Type B pancreatic cell (in vitro differentiated cells): ENCODE measurements at places on chromosomes 3 and 15. TPM values are rescaled to one million over a fixed set of nuclear protein-coding genes. Genes with fewer than 3 reads are reported as not detected.
A peak's percentile ranks its signal among the peaks of the same experiment; 100 is the strongest.

DNA sequence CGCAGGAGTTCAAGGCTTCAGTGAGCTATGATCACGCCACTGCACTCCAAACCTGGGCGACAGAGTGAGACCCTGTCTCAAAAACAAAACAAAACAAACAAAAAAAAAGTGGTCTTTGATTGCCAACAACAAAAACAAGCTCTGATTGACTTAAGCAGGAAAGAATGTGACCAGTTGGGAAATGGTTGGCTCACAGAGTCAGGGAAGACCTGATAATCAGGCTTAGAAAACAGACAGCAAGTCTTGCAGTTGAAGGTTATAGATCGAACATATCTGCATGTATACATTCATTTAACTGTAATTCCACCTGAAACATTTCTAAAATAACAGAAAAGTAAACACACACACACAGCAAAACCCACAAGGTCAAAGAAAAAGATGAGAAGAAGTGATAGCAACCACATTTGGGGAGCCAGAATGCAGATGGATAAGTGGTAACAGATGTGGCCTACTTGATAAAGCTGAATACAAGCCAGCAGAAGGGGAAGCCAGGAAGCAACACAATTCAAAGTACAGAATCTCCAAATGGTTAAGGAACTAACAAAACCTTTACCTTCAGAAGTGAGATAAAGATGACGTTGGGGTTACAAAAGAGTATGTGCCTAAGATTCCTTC, 699.9 kb upstream of the ZNF385D start:
- no peak for DNase-seq
- H3K27me3 ChIP-seq: peaks cover 3% of the 10 kb centered on the region
- H3K4me3 ChIP-seq: no peak overlapping the region
- H3K27ac ChIP-seq: no peak overlapping the region

GRCh38 chr3:121834157-121834670, 646 bp downstream of the IQCB1 start:
- peak overlapping the region; percentile 90 for H3K27ac ChIP-seq
- H3K36me3 ChIP-seq: peaks cover 19% of the 10 kb centered on the region
- H3K27me3 ChIP-seq: peaks cover 15% of the 10 kb centered on the region
- peaks cover 17% of the 10 kb centered on the region for H3K4me1 ChIP-seq

TMEM207 gene
- total RNA-seq: not detected in 2 replicates

- H3K27me3 ChIP-seq: peaks cover 29% of the 10 kb centered on the region
- H3K36me3 ChIP-seq: no peaks in the 10 kb centered on the region
- no peak overlapping the region for H3K27ac ChIP-seq
Observed at GRCh38 chr3:125957674-125958510, 11.1 kb upstream of the ROPN1B start.

DNA sequence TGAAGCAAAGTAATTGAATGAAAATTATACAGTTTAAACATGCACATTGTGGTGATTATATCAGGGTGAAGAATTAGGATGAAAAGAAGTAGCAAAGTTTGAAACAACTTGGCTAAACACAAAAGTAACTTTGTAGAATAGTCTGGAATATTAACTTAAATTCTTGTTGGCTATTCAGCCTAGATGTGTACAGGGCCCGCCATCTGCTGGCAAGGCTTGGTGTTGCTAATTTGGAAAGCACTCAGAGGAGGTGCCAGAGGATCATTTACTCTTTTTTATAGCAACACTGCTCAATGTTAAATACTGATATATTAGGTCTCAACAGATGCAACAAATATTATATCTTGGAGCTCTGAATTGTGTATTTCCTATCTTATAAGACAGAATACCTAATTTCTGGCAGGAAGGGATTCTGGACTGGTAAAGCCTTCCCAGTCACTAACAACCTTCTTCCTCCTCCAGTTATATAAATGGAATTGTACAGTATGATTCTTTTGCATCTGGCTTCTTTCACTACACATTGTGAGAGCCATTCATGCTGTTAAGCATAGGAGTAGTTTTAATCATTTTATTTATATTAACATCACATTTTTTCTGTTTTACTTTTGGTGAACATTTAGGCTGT, 36.1 kb downstream of the TTC23 start:
- DNase-seq: no peak
- no peak overlapping the region for H3K4me3 ChIP-seq
- peaks cover 3% of the 10 kb centered on the region for H3K4me1 ChIP-seq
- H3K27ac ChIP-seq: no peak overlapping the region
- H3K27me3 ChIP-seq: no peaks in the 10 kb centered on the region

DNA sequence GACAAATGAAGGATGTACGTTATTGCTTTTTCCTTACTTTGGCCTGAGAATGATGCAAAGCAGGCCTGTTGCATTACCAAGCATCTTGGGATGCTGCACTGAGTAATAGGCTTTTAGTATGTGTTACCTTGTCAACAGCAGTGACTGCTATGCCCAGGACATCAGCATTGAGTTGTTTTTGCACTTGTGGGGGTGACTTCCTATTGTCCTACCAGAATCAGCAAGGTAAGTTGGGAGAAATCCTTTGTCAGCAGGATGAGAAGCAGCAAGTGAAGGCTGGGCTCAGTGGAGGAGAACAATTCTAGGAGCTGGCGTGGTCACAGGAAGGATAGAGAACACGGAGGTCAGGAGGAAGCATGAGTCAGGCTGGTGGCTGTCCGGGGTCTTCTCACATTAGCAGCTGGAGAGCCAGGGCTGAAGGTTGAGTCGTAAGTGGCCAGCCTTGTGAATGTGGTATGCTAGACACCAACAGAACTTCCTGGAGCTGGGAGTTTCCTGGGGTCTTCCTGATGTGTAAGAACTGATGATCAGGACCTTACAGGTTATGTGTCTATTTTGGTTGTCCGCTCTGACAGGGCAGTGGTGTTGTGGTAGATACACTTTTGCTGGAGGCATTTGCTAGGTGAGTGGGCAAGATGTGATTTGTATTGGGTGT, 142.7 kb downstream of the FNDC3B start:
- H3K4me3 ChIP-seq: no peak overlapping the region
- no peak for DNase-seq
- peak overlapping the region; percentile 32 for H3K27ac ChIP-seq
- peaks cover 18% of the 10 kb centered on the region for H3K36me3 ChIP-seq
- H3K27me3 ChIP-seq: no peaks in the 10 kb centered on the region

- DNase-seq: no peak
- H3K4me1 ChIP-seq: peaks cover 4% of the 10 kb centered on the region
- H3K36me3 ChIP-seq: peaks cover 9% of the 10 kb centered on the region
- no peaks in the 10 kb centered on the region for H3K27me3 ChIP-seq
- peak overlapping the region; percentile 29 for H3K27ac ChIP-seq
- no peak overlapping the region for H3K4me3 ChIP-seq
Observed at GRCh38 chr15:85142312-85142711, 160.7 kb downstream of the PDE8A start.

- H3K4me1 ChIP-seq: no peaks in the 10 kb centered on the region
- no peak overlapping the region for H3K4me3 ChIP-seq
- no peak overlapping the region for H3K27ac ChIP-seq
- no peaks in the 10 kb centered on the region for H3K36me3 ChIP-seq
- peaks cover 3% of the 10 kb centered on the region for H3K27me3 ChIP-seq
Observed at GRCh38 chr3:53612508-53612907, 118.1 kb downstream of the CACNA1D start.

- peaks cover 15% of the 10 kb centered on the region for H3K36me3 ChIP-seq
- peak overlapping the region; percentile 4 for H3K4me3 ChIP-seq
- no peak for DNase-seq
Observed at GRCh38 chr3:78848392-78849288, 919.2 kb downstream of the ROBO1 start.

GRCh38 chr15:36933255-36933990, 166.9 kb downstream of the MEIS2 start:
- H3K4me3 ChIP-seq: no peak overlapping the region
- peaks cover 16% of the 10 kb centered on the region for H3K4me1 ChIP-seq
- H3K27ac ChIP-seq: no peak overlapping the region
- H3K27me3 ChIP-seq: no peaks in the 10 kb centered on the region
- DNase-seq: no peak

DNA sequence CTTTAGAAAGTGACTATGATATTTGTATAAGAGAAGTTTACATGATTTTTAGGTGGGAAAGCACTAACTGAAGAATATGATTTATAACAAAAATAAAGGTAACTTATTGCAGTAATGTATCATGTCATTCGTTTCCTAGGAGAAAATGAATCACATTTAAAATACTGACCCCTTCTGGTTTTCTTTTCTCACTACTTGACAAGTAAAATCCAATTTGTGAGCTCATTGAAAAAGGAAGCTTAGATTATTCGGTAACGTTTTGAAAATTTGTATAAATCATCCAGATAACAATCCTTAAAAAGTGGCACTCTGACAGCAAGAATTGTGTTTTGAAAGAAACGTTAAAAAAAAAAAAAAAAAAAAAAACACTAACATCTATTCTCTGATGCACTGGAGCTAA, 39.0 kb downstream of the NSUN3 start:
- peaks cover 5% of the 10 kb centered on the region for H3K4me1 ChIP-seq
- peaks cover 32% of the 10 kb centered on the region for H3K36me3 ChIP-seq
- no peak overlapping the region for H3K4me3 ChIP-seq
- DNase-seq: no peak

- no peaks in the 10 kb centered on the region for H3K27me3 ChIP-seq
- DNase-seq: no peak
- H3K4me3 ChIP-seq: no peak overlapping the region
- H3K36me3 ChIP-seq: peaks cover 10% of the 10 kb centered on the region
Observed at GRCh38 chr3:51358981-51359380, 26.1 kb upstream of the MANF start.
